Brain (organoid and tissue), 16 donors: ENCODE measurements at places on chromosomes 6 and 20.

DNA sequence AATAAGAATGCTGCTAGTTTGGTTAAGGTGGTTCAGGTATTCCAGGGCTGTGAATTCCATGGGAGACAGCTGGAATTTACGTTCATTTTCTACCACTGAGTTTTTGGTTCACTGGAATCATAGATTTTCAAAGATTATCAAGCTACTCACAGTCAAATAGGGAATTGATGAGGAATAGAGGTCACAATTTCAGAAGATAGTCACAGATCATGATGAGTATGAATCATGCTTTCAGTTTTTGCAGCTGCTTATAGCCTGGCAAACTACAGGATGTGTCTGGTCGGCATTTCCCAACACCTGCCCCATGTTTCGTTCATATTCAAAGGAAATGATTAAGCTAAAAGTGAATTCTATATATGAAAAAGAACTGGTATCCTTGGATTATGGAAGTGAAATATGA is 58.7 kb downstream of the BCKDHB start:
- DNase-seq, result no peak

- no peak for DNase-seq
Observed at GRCh38 chr6:44250067-44250717, 3.3 kb downstream of the HSP90AB1 start.

DNA sequence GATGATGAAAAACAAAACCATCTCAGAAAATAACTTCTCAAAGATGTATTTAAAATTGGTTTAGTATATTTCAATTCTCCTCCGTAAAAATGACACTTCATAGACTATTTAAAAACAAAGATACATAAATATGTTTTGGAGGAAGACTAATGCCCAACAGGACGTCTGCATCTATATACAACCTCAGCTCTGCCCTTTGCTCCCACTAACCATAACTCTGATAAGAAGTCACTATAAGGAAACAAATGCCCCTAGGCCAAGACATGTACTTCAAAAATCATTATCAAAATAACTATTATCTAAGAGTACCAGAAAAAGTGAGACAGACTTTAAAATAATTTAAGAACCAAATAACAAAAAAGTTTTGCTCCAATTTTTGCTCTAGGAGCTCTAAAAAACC is 23.4 kb downstream of the PLAGL1 start:
- no peak for DNase-seq

DNA sequence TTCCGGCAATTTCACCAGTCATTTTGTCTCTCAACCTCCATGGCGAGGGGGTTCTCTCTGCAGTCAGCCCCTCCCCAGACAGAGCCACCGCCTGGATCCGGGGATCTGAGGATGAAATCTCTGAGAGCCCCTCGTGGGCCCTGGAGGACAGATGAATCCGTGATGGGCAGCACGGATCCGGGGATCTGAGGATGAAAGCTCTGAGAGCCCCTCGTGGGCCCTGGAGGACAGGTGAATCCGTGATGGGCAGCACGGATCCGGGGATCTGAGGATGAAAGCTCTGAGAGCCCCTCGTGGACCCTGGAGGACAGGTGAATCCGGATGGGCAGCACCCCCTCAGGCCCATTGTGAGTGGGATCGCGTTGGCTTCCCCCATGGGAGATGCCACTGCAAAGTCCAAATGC is 106.5 kb downstream of the DACT2 start:
- DNase-seq, result no peak

GRCh38 chr6:36845233-36845632 is 6.0 kb upstream of the CPNE5 start:
- no peak for DNase-seq

GRCh38 chr6:137830511-137830911 is 36.5 kb upstream of the TNFAIP3 start:
- no peak for DNase-seq

GRCh38 chr6:30510419-30511168 is 21.3 kb downstream of the HLA-E start:
- no peak for DNase-seq
